Inflammatory macrophage treated with lipopolysaccharide for 4 hours (primary cell): ENCODE measurements at places on chromosomes 3 and 15.

DNA sequence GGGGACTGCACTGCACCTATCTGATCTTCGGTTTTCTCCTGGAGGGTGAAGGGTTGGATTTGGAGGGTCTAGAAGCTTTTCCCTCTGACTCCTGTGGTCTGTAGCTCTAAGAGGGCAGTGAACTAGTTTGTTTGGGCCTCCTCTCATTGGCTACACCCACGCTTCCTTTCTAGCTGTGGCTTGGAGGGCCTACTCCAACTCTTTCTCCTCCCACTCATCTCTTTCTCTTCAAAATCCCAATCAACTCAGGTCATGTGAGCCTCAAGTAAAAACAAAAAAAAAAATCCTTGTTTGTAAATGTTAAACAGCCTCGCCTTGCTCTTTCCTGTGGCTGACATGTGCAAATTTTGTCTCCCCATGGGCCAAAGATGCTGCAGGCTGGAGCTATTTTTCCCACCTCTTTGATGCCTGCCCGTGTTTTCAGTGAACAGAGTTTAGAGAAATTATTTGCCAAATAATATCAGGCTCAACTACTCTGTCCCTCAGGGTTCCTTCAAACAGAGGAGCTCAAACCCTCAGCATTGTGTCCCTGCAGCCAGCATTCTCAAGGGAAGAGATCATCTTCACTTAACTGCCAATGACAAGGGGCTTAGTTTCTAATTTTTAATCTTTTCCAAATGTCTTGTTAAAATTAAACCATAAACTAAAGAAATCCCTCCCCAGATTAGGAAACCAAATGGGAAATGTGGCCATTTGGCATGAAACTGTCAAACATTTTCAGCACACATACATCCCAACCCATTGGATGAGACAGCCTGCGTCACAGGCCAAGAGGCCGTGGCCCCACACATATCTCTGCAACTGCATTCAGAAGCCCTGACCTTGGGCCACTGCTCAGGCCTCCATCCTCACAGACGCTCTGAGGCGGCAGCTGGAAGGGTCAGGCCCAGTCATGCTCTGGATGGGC, 114.8 kb upstream of the THBS1 start:
- no peak for DNase-seq

DNA sequence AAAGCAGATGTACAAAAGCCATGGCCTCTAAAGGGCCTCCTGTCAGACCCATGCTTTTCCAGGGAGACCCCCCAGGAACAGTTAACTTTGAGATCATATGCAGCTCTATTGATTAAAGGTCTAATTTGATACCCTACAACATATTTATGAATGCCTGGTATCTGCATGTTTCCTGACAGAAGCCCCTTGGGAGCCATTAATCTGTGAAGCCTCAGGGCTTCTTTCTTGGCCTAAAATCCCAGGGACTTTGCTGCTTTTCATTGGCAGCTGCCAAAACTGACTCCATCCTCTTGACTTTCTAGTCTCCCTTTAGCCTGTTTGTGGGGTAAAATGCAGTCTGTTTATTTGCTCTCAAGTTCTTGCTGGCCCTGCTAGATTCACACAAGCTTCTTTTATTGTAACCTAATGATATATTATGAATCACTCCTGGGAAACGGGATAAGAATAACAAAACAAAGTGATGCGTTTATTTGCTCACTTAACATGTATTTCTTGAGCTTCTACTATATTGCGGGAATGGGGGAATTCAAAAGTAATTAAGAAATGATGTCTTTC, 257.0 kb downstream of the LSAMP start:
- DNase-seq = no peak

DNA sequence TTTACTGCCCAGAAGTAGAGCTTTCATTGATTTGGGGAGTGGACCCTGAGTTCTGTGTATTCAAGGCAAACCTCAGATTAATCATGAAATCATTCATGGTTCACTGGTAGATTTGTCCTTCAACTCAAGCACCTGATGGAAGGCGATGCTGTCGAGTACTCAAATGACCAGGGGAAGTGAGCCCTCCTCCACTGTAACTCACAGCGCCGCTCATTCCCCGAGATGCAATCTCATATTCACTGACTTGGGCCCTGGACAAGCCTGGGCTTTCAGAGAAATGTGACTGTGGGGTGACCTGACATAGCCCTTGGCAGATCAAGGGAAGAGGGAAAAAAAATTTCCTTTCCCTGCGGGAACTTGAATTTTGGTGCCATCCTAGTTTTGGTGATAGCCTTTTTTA, 156.7 kb upstream of the BHLHE40 start:
- DNase-seq = no peak

- DNase-seq = no peak
These were observed 66.7 kb downstream of the RASGRF1 start for GRCh38 chr15:79023918-79024317.

DNA sequence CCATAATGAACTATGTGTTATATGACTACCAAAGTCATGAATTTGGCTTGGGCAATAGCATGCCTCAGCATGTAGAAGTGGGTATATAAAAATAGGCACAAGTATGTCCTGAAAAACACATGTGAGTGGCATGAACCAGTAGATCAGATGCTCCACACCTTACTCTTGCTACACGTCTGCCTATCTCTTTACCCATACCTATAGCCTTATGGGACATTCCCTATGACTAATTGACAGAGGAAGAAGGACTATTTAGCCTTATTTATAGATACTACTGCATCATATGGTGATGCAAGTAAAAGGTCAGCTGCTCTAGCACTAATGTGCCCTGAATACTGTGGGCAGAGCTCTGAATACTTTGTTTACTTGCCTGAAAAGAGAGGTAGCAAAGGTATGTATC, 81.0 kb upstream of the ZPLD1 start:
- DNase-seq = no peak

- no peak for DNase-seq
These were observed 919.9 kb downstream of the TUSC7 start for GRCh38 chr3:117629505-117629904.

- DNase-seq = peak; percentile 69
These were observed at the start of gene SH3GL3 for GRCh38 chr15:83446904-83447709. Gene SH3GL3 (plus strand): TSS chr15:83447341. CDS start chr15:83447534, 193 bp downstream.
